ENCODE measurements at places on chromosomes 2 and 18.

GRCh38 chr2:240324312-240325015, 111.0 kb upstream of the GPC1 start:
- no peak for DNase-seq

GRCh38 chr2:35803126-35803525, 552.5 kb upstream of the CRIM1 start:
- no peak for DNase-seq

DNA sequence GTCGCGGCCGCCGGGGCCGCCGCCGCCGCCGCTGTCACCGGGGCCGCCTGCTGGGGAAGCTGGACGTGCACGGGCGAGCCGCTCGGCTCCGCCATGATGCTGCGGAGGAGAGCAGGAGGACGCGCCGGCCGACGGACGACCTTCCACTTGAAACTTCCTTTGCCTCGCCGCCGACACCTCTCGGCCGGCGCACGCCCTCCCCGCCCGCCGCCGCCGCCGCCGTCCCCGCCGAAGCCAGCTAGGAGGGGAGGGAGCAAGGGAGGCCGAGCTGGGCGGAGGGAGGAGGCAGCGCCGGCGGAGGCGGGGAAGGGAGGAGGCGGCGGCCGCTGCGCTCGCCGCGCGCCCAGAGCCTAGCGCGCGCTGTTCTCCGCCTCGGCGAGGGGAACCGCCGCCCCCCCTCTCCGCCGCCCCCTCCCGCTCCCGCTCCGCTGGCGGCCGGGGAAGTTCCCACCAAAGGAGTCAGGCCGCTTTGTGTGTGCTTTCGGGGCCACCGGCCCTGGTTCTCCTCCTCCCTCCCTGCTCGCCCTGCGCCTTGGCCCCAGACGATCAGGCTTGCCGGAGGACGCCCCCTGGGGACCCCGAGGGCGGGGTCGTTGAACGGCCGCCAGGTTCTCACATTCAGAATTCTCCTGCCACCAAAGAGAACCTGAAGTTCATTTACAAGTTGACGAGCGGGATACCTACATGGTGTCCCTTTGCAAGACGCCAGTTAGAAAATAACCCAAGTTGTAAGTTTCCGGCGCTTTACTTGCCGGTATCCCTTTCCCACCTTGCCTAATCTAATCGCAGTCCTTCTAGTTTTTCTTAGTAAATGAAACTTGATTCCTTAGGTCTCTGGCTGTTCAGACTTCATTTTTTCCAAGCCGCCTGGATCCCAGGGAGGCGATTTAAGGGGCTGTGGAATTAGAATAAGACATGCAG, at the start of gene STK39:
Gene STK39 (minus strand): TSS at position 255 of the 921 bp plus-strand sequence. CDS start 160 bp downstream, at position 95.
- peak; percentile 79 for DNase-seq

GRCh38 chr2:39779341-39779851, 338 bp upstream of the THUMPD2 start:
- DNase-seq = no peak

- peak; percentile 70 for DNase-seq
Observed at GRCh38 chr18:74598350-74599001, 806 bp downstream of the ZNF407 start.

DNA sequence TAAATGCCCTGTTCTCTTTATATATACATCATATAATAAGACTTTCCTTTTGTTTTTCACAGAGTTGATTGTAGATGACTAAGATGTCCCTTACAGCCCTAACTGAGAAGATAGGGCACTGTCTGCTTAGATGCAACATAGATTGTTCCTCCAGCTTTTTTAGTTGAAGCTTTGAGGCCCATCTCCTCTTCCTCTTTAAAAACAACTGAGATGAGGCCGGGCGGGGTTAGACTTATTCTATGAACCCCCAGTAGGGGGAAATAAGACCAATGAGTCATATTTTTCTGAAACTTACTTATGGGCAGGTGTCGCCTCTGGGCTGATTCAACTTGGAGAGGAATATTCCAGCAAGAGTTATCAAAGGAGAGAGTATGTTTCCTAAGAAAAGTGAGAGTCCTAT, 84.6 kb downstream of the FBXO15 start:
- DNase-seq = no peak

- no peak for DNase-seq
Observed at GRCh38 chr2:37232131-37232933, 874 bp downstream of the NDUFAF7 start.

GRCh38 chr2:165675551-165675968, 118.5 kb downstream of the GALNT3 start:
- no peak for DNase-seq

DNA sequence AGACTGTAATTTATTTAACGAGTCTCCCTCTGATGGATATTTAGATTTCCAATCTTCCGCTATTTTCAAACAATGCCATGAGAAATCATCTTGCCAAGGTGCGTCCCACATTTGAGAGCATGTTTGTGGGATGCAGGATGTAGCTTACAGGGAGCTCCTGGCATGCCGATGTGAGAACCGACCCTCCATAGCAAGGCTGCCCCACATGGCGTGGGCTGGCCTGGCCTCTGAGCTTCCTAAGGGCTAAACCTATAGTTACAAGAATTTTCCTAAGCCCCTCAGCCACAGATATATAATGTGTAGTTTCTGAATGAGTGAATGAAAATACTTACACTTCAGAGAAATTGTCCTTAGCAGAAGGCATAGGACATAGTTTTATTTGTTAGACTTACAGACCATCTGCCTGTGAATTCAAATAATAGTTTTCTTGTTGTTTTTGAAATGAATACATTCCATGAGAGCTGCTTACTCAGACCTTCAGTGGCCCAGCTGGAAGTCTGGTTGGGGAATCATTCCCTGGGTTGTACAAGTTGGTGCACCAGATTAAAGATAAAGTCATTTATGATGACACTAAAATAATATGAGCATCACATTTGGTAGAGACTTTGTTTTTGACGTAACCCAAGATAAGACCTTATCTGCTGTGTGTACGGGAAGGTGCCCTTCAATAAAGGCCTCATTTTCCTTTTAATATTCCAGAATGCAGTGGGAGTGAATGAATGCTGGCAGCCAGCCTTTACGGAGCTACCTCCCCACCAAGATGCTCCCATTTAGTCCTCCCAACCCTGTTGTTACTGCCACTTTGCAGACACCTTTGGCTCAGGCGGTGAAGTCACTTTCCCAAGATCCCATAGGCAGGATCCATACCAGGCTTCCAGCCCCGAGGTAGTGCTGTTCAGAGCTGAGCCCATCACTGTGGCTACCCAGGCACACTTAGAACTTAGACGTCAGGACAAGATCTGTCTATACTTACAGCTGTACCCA, 107.1 kb downstream of the GLI2 start:
- no peak for DNase-seq

- no peak for DNase-seq
Observed at GRCh38 chr2:234661175-234661574, 164.3 kb upstream of the ARL4C start.

DNA sequence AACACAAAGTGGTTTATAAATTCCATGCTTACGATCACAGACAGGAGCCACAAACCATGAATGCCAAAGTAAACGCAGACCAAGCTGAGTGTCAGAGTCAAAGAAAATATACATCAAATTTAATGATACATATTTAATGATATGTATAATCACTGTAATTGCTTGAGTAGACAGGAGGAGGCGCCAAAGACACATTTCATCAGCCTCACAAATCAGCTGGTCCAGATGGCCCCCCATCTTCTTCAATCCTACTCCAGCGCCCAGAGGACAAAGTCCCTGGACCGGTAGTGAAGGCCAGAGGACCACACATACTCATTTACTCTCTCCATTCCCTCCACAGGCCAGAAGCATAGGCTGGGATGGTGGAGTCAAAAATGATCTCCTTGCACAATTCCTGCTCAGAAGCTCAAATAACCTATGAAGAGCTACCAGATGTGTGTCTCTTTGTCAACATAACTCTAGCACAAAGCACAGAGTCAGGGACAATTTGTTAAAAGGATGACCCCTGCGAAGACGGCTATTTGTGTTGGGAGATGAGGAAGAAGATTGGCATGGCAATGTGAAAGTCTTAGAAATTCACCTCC, 149.3 kb upstream of the PGAP1 start:
- no peak for DNase-seq

DNA sequence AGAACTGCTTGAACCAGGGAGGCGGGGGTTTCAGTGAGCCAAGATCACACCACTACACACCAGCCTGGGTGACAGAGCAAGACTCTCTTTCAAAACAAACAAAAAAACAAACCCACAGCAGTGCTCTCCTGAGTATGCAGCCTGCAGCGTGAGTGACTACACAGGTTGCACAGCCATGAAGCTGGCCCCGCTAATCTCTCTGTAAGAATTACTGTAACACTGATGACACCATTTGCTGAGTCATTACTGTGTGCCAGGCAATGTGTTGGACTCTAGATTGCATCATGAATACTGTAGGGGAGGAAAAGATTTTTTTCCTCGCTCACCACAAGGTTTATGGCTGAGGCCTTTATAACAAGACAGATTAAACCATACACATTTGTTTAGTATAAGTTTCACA, 118.6 kb upstream of the ATP8B1 start:
- DNase-seq = no peak

DNA sequence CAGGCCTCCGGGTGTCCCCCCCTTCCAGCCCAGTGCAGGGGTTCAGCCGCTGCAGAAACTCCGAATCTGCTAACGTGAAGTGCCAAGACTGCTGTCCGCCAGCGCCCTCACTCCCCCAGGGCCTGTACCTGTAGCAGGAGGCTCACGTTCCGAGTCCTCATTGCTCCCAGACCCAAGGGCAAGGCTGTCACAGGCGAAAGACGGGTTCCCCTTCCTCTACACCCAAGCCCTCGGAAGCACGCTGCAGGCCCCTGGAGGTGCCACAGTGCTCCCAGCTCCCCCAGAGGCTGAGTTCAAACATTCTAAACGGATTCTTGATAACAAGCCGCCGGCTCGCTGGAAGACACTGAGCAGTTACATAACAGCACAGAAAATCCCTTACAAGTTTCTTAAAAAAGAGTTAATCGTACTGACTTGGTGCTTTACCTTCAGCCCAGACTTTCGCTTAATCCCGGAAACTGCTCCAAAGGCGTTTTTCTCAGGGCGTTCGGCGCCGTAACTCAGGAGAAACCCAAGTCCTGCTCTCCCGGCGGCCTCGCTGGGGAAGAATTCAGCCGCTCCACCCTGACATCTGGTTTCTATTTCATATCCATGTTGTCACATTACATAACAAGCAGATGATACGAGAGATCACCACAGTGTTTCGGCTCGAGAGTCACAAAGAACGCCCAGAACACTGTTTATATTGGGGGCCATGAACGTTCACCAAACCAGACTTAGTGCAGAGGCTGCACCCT, 92.0 kb downstream of the HDAC4 start:
- DNase-seq = no peak

GRCh38 chr2:9712263-9712662, 81.5 kb upstream of the YWHAQ start:
- DNase-seq = peak; percentile 53

- DNase-seq = no peak
Observed at GRCh38 chr2:10572701-10573100, 117.1 kb downstream of the NOL10 start.

DNA sequence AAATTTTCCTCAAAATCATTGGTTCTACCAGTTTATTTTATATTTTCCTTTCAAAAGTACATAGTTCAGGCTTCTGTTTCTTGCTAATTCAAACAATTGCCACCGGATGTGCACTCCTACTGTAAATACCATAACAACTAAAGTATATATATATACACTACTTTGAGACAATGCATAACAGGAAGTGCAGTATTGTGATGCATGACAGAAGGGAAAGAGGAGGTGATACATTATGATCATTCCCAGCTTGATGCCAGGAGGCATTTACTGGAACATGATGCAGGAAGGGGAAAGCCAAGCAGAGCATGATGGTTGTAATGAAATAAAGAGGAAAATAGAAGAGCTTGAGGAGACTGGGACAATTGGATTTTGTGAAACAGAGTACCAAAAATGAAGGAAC, 215.2 kb upstream of the NT5C1B start:
- no peak for DNase-seq

DNA sequence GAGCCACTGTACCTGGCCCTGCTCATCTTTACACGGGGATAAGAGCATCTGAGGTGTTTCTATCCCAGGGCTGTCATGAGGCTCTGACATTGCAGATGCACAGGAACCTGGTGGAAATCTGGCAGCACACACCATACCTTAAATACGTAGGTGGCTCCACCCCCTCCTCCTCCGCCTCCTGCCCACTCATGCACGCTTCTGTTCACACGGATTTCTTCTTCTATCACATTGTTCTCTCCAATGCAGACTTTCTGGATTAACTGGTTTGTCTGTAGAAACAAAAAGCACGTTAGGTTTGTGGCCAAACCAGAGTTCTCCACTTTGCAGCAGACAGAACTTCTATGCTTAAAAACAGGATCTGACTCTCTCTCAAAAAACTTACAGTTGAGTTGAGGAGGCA, 118.2 kb downstream of the CLIP4 start:
- DNase-seq = no peak

DNA sequence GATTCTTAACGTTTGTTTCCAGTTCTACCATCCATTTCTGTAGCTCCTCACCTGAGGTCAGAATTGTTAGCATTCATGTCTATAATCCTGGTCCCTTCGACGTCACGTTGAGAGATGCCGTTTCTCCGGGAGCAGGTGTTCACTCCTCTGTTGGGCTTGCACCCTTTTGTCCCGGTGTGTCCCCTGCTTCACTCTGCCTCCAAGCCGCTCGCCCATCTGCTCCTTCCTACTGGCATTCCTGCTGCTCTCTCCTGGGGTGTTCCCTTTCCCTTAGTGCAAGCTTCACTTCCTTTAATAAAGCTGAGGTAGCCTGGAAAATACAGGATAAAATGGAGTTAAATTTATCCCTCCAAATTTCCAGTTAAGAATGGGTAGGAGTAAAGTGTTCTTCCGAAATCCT, 61.9 kb upstream of the CABYR start:
- DNase-seq = no peak

- DNase-seq = no peak
Observed at GRCh38 chr2:75562513-75562864, 1.8 kb upstream of the EVA1A start.

GRCh38 chr18:71352618-71353017, 1063.8 kb downstream of the SOCS6 start:
- DNase-seq = no peak

- DNase-seq = no peak
Observed at GRCh38 chr18:51397347-51397962, 200.0 kb upstream of the MEX3C start.

Measured in activated naive CD4-positive, alpha-beta T cell treated with Interleukin-2 at 50 U/mL for 16 hours (primary cell).